ENCODE measurements at places on chromosomes 2 and 18. TPM values are rescaled to one million over a fixed set of nuclear protein-coding genes. Genes with fewer than 3 reads are reported as not detected.

GRCh38 chr18:55857956-55858355, 270.0 kb upstream of the TCF4 start:
- no peaks in the 10 kb centered on the region for H3K36me3 ChIP-seq
- H3K27ac ChIP-seq = no peak overlapping the region
- H3K4me3 ChIP-seq = no peak overlapping the region
- no peaks in the 10 kb centered on the region for H3K27me3 ChIP-seq

DNA sequence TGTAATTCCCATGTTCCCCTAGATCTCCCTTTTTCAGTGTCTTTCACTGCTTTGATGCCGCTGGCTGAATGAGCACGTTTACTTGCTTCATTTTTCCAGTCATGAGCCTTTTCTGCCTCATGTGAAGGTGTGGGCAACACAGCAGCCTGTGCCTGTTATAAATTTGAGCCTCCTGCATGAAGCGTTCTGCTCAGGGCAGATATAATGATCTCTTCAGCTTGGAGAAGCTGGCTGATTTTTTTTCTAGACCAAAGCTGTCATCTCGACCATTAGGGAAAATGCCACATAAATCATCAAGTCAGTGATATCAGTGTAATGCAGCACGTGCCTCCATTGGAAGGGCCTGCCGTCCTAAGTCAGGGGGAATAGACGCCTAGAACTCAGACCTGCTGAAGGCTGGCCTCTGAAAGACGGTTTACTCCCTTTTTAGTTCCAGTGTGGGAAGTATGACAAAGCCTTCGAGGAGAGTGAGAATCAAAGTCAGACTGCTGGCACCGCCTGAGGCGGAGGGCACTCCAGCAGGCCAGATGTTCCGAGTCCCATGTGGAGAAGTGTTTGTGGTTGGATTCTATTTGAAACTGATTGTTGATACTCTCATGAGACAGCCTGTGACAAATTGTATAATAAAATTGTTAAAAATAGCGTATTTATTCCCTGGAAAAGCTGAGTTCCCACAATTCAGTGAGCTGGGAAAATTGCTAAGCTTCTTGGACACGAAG, 196.5 kb downstream of the MYO1B start:
- no peaks in the 10 kb centered on the region for H3K36me3 ChIP-seq
- H3K4me3 ChIP-seq = no peak overlapping the region
- H3K27me3 ChIP-seq = no peaks in the 10 kb centered on the region
- H3K27ac ChIP-seq = no peak overlapping the region

GRCh38 chr2:142112757-142113221, 18.0 kb downstream of the LRP1B start:
- no peaks in the 10 kb centered on the region for H3K27me3 ChIP-seq
- no peak overlapping the region for H3K4me3 ChIP-seq
- H3K36me3 ChIP-seq = no peaks in the 10 kb centered on the region
- DNase-seq = no peak

DNA sequence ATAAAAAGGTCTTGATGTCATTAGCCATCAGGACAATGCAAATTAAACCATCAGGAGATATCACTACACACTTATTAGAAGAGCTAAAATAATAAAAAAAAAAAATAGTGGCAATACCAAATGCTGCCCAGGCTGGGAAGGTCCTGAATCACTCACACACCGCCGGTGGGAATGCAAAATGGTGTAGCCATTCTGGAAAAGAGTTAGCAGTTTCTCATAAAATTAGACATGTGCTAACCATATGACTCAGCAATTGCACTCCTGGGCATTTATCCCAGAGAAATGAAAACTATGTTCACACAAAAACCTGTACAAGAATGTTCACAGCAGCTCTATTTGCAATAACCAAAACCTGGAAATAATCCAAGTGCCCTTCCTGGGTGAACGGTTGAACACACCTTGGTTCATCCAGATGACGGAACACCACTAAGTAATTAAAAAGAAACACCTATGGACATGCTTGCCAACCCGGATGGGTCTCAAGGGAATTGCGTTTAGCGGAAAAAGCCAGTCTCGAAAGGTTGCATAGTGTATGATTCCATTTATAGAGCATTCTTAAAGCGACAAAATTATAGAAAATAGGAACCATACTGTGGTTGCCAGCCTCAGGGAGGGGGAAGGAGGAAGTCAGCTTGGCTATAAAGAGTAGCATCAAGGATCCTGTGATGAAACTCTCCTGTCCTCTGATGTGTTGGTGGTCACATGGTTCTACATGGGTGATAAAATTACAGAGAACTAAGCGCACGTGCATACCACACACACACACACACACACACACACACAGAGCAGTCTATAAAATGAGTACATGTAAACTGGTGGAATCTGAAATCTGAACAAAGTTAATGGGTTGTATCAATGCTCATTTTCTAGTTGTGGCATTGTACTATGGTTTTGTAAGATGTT, 4.6 kb downstream of the MBP start:
- no peak overlapping the region for H3K4me3 ChIP-seq
- peak overlapping the region; percentile 74 for H3K27ac ChIP-seq
- H3K27me3 ChIP-seq = peaks cover 2% of the 10 kb centered on the region
- no peaks in the 10 kb centered on the region for H3K36me3 ChIP-seq
- H3K4me1 ChIP-seq = peaks cover 25% of the 10 kb centered on the region

DNA sequence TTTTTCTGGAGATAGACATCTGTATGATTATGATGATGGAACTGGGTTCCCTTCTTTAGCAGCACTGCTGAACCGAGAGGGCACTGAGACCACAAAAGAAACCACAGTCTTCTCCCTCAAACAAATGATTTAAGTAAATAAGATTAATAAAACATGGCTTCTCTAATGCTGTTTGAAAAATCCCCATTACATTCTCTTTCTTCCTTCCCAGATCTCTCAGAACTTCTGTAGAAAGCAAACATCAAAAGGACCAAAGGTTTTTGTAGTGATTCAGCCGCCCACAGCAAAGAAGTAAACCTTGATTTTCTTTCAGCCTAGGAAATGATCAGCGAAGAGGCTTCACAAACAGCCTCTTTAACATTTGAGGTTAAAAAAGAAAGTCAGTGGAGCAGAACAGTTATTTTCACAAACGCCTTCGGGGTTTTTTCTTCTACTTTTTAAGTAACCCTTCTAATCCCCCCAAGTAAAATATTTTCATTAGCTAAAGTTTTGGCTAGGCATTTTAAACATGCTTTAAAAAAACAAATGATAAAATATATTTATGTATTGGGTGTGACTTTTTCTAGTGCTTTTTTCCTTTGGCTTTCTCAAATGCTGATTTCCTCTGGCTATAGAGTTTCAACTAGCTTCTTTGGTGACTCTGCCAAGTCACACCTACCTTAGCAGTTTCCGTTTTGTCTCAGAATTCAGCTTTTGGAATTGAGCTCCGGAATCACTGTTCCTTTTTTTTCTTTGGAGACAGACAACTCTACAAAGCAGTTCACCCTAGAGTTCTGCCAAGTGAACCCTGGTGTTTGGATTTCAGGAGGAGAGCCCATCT, 89.6 kb downstream of the UPP2 start:
- DNase-seq = no peak
- peaks cover 5% of the 10 kb centered on the region for H3K4me1 ChIP-seq
- no peaks in the 10 kb centered on the region for H3K27me3 ChIP-seq

- no peak for DNase-seq
- no peaks in the 10 kb centered on the region for H3K4me1 ChIP-seq
- no peaks in the 10 kb centered on the region for H3K27me3 ChIP-seq
These were observed 15.9 kb upstream of the C1QL2 start for GRCh38 chr2:119174216-119174992.

DNA sequence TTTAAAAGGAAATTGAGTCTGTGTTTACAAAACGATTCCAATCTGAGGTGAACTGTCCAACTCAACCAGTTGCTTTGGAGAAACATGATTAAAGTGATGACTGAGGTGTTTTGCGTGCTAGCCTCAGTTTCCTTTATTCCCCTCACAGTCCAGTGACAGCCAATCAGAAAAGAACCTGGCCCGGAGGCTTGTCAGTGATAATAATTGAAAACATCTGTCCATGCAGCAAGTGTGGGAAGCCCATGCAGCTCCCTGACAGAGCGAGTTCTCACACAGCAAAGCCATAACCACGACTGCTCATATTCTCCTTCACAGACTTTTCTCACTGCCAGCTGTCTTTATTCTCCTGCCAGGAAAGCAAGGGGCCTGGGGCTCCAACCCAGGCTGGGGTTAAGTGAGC, 613.4 kb downstream of the ARHGAP15 start:
- no peaks in the 10 kb centered on the region for H3K27me3 ChIP-seq
- no peak for DNase-seq
- H3K27ac ChIP-seq = no peak overlapping the region
- no peaks in the 10 kb centered on the region for H3K4me1 ChIP-seq
- H3K4me3 ChIP-seq = no peak overlapping the region

- no peaks in the 10 kb centered on the region for H3K4me1 ChIP-seq
- H3K27ac ChIP-seq = no peak overlapping the region
- no peaks in the 10 kb centered on the region for H3K36me3 ChIP-seq
- no peaks in the 10 kb centered on the region for H3K27me3 ChIP-seq
- no peak for DNase-seq
- no peak overlapping the region for H3K4me3 ChIP-seq
These were observed 713.1 kb downstream of the CBLN2 start for GRCh38 chr18:71831039-71831438.

DNA sequence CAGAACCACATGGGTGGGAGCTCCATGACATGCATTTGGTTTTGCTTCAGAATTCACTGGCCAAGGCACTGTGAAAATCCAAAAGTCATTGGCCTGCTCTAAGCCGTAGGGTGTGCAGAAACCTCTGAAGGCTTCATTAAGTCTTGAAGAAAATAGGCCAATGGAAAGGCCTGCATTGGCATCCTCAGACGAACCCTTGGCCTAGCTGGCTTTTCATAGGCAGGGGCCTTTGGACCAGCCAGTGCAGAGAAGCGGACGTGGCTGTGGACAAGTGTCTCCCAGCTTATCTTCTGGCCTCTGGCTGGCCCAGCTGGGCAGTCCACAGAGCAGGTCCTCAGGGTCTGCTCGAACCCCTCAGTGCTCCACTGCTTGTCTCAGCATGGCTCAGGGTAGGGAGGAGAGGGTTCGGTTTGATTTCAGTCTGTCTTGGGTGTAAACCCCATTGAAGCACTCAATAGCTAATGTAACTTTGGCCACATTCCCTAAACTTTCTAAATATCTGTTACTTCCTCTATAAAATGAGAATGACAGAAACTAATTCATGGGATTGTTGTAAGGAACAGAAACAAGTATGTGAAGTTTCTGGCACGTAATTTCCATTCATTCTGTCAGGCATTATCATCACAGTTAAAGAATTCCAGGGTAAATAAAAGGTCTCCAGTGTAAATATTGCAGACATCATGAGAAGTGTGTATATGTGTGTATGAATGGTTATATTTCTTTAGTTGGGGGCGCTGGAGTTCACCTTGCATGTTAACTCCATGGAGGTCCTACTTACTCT, 125.5 kb downstream of the TFCP2L1 start:
- no peaks in the 10 kb centered on the region for H3K4me1 ChIP-seq
- H3K4me3 ChIP-seq = no peak overlapping the region
- no peaks in the 10 kb centered on the region for H3K27me3 ChIP-seq
- no peak for DNase-seq
- no peak overlapping the region for H3K27ac ChIP-seq

DNA sequence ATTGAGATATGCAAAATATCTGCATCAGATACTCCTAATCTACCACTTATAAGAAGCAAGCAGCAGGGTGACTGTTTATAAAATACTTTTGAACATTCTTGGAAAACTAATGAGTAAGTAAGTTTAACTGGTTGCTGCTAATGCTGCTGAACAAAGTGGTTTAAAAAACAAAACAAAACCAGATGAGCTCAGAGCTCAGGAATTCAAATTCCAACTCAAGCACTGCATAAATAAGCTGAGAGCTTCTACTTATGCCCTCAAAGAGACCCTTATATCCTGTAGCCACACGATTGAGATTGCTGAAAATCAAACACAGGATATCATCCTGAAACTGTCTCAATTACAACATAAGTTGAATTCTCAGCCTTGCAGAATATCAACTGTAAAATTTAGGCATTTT, 62.3 kb upstream of the NYAP2 start:
- no peak for DNase-seq
- no peaks in the 10 kb centered on the region for H3K27me3 ChIP-seq
- H3K4me1 ChIP-seq = no peaks in the 10 kb centered on the region
- H3K36me3 ChIP-seq = no peaks in the 10 kb centered on the region
- H3K27ac ChIP-seq = no peak overlapping the region

DNA sequence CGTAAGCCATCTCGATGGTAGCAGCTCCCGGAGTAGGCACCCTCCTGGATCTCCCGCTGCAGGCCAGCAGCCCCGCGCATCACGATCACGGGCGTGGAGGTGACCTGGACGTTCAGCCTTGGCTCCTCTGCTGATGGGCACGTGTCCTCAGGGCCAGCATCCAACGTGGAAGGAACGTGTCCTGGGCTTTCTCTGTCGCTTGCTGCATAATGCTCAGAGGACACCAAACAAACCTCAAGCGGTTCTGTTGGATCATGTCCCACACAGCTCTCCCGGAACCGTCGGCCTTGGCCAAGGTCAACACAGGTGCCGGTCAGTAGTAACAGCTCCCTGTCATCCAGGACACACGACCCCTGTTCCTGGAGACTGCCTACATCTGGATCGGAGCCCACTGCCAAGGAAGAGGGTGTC, 23.1 kb downstream of the PASK start:
- H3K27ac ChIP-seq = no peak overlapping the region
- DNase-seq = no peak
- peaks cover 23% of the 10 kb centered on the region for H3K36me3 ChIP-seq
- no peak overlapping the region for H3K4me3 ChIP-seq
- H3K27me3 ChIP-seq = no peaks in the 10 kb centered on the region

DNA sequence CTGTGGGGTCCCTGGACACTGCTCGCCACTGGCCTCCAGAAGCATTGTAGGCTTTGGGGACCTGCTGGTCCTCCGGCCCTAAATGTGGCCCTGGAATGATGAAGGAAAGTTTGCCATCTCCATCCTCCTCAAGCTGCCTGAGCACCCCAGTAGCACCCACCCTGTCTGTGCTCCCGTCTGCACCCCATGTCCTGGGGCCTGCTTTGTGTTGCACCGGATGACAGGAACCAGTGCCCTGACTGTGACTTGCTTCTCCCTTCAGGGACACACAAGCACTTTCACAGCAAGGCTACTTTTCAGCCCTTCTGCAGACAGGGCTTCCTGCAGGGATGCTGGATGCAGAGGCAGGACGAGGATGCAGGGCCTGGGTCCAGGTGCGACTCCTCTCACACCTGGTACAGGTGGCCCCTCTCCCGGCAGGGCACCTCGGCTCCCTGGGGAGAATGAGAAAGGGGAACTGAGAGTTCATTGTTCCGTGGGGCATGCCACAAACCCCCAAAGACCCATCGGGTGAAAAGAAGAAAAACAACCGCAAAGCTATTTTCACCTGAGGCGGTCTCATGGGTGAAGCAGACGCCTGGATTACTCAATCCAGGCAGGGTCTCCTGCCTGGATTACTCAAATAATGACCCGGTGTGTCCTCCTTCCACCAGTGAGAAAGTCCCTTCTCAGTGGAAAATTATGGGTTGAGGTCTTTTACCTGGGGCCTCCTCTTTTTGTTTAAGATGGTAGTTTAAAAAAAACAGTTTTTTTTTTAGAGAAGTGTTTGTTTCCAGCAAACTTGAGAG, 74.9 kb downstream of the LONRF2 start:
- no peak overlapping the region for H3K4me3 ChIP-seq
- H3K27ac ChIP-seq = no peak overlapping the region
- no peaks in the 10 kb centered on the region for H3K4me1 ChIP-seq
- H3K36me3 ChIP-seq = no peaks in the 10 kb centered on the region

- no peak overlapping the region for H3K4me3 ChIP-seq
- no peak overlapping the region for H3K27ac ChIP-seq
- H3K36me3 ChIP-seq = peaks cover 49% of the 10 kb centered on the region
- DNase-seq = no peak
These were observed 48.1 kb downstream of the WDR33 start for GRCh38 chr2:127762846-127763245.

Gene DIPK1C
- 0.33 TPM for polyA plus RNA-seq

Gene BOK
- polyA plus RNA-seq = 8.8 TPM

Gene C2orf92
- polyA plus RNA-seq = 14.7 TPM

Gene LYG1
- 3.1 TPM for polyA plus RNA-seq

Gene AKAIN1
- polyA plus RNA-seq = 0.12 TPM

All from large intestine (tissue), 12 donors.